ENCODE measurements at places on chromosomes 5 and 9.
A peak's percentile ranks its signal among the peaks of the same experiment; 100 is the strongest.

GRCh38 chr9:8533681-8534080 is 734.1 kb upstream of the DMAC1 start:
- no peak overlapping the region for H3K4me3 ChIP-seq
- H3K27me3 ChIP-seq, result no peaks in the 10 kb centered on the region
- no peak overlapping the region for H3K27ac ChIP-seq
- DNase-seq, result no peak
- peaks cover 5% of the 10 kb centered on the region for H3K36me3 ChIP-seq

DNA sequence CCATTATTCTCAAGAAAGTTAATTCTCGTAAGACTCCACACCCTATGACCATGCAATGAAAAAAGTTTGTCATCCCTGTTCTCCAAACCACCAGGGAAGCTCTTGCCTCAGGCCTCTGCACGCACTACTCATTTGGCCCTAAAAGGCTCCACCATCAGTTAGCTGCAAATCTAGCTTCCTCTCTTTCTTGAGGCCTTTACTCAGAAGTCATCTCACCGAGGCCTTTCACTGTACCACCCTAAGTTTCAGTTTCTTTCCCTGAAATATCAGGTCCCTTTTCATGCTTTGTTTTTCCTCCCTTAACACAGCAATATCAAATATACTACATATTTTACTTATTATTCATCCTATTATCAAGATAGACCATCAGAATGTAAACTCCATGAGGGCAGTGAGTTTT is 39.1 kb downstream of the OXCT1 start:
- no peak for DNase-seq
- no peaks in the 10 kb centered on the region for H3K4me1 ChIP-seq
- H3K27me3 ChIP-seq, result no peaks in the 10 kb centered on the region
- no peak overlapping the region for H3K27ac ChIP-seq
- no peak overlapping the region for H3K4me3 ChIP-seq

- no peak overlapping the region for H3K27ac ChIP-seq
- peaks cover 4% of the 10 kb centered on the region for H3K36me3 ChIP-seq
- DNase-seq, result no peak
- no peak overlapping the region for H3K4me3 ChIP-seq
Measured at GRCh38 chr5:125125031-125125823, 378.8 kb upstream of the ZNF608 start.

DNA sequence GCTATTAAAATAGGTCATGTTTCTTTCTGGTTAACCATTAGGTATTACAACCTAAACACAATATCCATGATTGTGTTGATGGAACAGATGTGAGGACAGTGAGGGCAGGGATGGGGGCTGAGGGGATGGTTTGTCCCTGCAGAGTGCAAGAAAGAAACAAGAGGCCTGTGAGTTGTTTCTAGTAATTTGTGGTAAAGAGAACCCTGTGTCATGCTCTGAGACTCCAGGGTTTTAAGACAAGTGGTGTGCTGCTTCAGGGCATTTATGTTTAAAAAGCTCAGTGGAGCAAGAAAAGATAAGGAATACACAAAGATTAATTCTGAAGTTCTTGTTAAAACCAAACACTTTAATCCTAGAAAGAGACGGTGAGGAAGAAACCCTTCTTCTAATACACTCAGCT is 656.5 kb downstream of the TLE1 start:
- DNase-seq, result no peak
- H3K27ac ChIP-seq, result no peak overlapping the region
- no peaks in the 10 kb centered on the region for H3K36me3 ChIP-seq
- H3K27me3 ChIP-seq, result peaks cover 7% of the 10 kb centered on the region
- H3K4me1 ChIP-seq, result peaks cover 30% of the 10 kb centered on the region
- peak overlapping the region; percentile 16 for H3K4me3 ChIP-seq

GRCh38 chr9:88652876-88653275 is 117.9 kb downstream of the NXNL2 start:
- DNase-seq, result no peak
- no peak overlapping the region for H3K27ac ChIP-seq
- H3K36me3 ChIP-seq, result no peaks in the 10 kb centered on the region
- peaks cover 4% of the 10 kb centered on the region for H3K27me3 ChIP-seq

DNA sequence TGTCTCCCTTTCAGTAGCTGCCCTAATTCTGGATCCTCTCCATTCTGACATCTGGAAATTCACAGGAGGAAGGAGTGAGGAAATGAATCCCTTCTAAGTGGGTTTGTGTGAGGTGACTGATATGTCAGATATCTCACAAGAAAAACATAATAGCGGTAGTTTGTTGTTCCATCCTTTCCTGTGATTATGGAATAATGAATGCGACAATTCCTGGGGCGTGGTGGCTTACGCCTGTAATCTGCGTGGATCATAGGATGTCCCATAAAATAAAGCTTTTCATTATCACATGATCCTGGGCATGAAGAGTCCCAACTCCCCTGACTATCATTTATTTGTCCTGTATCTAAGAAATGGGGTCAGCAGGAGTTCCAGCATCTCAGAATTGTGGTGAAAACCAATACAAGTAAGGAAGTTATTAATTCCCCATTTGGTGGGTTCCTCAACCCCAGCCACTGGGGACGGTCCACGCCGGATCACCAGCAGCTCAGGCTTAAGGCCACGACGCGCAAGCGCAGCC is 375 bp upstream of the C5orf24 start:
- H3K4me1 ChIP-seq, result peaks cover 16% of the 10 kb centered on the region
- peaks cover 15% of the 10 kb centered on the region for H3K36me3 ChIP-seq
- H3K27ac ChIP-seq, result peak overlapping the region; percentile 95
- DNase-seq, result no peak
- no peaks in the 10 kb centered on the region for H3K27me3 ChIP-seq

GRCh38 chr9:132169672-132170392 is 8.0 kb downstream of the NTNG2 start:
- DNase-seq, result no peak
- H3K27ac ChIP-seq, result no peak overlapping the region
- H3K27me3 ChIP-seq, result peaks cover 75% of the 10 kb centered on the region
- no peaks in the 10 kb centered on the region for H3K36me3 ChIP-seq

GRCh38 chr5:112485934-112486355 is 66.9 kb upstream of the EPB41L4A start:
- no peak for DNase-seq
- H3K4me1 ChIP-seq, result no peaks in the 10 kb centered on the region
- H3K36me3 ChIP-seq, result no peaks in the 10 kb centered on the region

DNA sequence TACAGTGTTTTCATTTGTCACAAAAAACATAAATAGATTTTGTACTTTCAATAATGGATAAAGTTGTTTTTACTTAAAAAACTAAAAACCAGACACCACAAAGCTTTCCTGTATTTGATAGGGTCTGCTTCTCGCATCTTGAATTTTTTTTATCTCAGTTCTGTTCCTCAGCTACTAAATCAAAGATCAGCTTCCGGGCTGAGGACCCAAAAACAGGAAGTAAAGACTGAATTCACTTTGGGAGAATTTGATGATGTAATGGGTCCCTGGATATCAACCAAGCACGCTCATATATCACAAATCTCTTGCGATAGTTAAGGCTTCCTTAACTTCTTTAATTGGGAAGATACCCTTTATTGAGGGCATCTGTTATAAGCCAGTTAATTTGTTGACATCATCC is 24.1 kb downstream of the ITK start:
- DNase-seq, result no peak
- no peaks in the 10 kb centered on the region for H3K4me1 ChIP-seq
- no peaks in the 10 kb centered on the region for H3K36me3 ChIP-seq
- no peaks in the 10 kb centered on the region for H3K27me3 ChIP-seq

DNA sequence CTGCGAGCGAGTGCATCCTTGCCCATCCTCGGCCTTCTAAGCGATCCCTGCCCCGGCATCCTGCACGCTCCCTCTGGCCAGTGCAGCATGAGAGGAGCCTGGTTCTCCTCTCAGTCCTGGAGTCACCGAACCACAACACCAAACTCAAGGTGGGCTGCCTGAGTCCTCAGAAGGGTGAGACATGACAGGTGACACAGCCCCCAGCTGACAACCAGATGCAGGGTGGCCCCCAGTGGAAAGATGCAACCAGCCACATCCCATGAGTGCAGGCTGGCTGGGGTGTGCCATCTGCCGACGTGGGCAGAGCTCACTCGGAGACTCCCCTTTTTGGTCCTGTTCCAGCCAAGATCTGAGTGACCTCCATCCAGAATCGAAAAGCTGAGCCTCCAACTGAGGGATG is 58.4 kb downstream of the COL23A1 start:
- H3K4me1 ChIP-seq, result peaks cover 12% of the 10 kb centered on the region
- H3K4me3 ChIP-seq, result no peak overlapping the region
- H3K27me3 ChIP-seq, result no peaks in the 10 kb centered on the region
- no peak overlapping the region for H3K27ac ChIP-seq
- no peak for DNase-seq

GRCh38 chr5:111004291-111004690 is 67.2 kb upstream of the TSLP start:
- no peak for DNase-seq
- no peak overlapping the region for H3K27ac ChIP-seq
- H3K4me1 ChIP-seq, result no peaks in the 10 kb centered on the region
- H3K4me3 ChIP-seq, result no peak overlapping the region

DNA sequence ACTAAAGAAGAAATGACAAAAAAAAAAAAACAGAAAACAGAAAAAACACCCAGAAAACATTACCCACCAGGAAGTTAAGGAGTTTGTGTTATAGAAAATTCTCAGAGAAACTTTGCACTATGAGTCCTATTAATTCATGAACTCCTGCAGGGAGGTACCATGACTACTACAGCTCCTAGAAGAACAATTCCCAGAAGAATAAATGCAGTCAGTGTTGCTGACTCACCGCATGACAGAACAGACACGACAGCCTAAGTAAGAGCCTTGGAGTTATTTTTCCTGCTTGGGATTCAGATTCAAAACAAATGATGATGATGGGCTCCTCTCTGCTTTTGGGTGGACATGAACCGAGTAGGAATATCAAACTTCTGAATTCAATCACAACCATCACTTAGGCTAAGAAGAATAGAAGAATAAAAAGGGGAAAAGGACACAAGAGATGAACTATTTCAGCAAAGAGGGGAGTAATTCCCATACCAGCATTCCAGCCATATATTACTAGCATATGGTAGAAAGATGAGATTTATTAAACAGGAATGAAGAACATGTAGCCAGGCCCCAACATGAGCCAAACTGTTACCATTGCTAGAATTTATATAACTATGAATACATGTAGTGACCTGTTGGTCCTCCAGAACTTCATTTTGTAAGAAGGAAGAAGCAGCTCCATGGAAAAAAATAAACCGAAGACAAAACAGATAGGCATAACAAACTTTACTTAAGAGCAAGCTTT is 209.6 kb upstream of the PDE4D start:
- H3K36me3 ChIP-seq, result no peaks in the 10 kb centered on the region
- no peak overlapping the region for H3K4me3 ChIP-seq
- H3K27ac ChIP-seq, result no peak overlapping the region
- peaks cover 4% of the 10 kb centered on the region for H3K4me1 ChIP-seq

DNA sequence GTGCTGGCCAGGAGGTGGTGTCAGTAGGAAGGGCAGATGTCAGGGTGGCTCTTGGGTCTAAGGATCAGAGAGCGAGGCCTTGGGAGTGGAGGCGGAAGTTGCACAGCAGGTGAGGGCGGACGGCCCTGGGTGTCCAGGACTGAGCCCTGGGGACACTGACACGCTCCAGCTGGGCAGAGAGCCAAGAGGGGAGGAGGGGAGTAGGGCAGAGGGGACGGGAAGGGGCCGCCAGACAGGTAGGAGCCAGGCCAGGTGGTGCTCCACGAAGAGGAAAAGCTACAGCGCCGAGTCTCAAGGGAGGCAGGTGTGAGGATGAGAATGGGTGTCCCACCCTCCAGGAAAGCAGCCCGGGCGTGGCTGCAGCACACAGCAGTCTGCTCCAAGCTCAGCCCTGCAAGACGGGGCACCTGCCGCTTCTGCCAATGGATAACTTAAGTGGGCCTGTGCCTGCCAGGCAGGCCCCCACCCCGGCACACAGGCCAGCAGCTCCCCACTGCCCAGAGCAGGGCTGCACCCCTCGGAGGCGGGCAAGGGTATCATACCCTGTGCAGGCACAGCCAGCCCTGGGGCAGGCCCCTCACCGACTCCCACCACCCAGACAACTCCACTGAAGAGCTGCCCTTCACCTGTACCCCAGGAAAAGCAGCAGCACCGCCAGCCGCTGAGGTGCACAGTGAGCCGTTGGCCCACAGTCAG is 4.9 kb downstream of the TPRN start:
- peaks cover 7% of the 10 kb centered on the region for H3K4me1 ChIP-seq
- no peaks in the 10 kb centered on the region for H3K36me3 ChIP-seq
- no peak for DNase-seq
- H3K4me3 ChIP-seq, result peak overlapping the region; percentile 69

- H3K36me3 ChIP-seq, result no peaks in the 10 kb centered on the region
- H3K27ac ChIP-seq, result no peak overlapping the region
- peaks cover 4% of the 10 kb centered on the region for H3K4me1 ChIP-seq
- no peak for DNase-seq
- H3K27me3 ChIP-seq, result peaks cover 34% of the 10 kb centered on the region
- no peak overlapping the region for H3K4me3 ChIP-seq
Measured at GRCh38 chr5:171340491-171340890, 31.4 kb downstream of the TLX3 start.

- H3K27me3 ChIP-seq, result no peaks in the 10 kb centered on the region
- H3K4me3 ChIP-seq, result no peak overlapping the region
- peaks cover 16% of the 10 kb centered on the region for H3K4me1 ChIP-seq
- H3K36me3 ChIP-seq, result no peaks in the 10 kb centered on the region
- no peak overlapping the region for H3K27ac ChIP-seq
- DNase-seq, result no peak
Measured at GRCh38 chr9:21711504-21711903, 90.9 kb upstream of the MTAP start.

- DNase-seq, result no peak
- no peak overlapping the region for H3K4me3 ChIP-seq
- no peaks in the 10 kb centered on the region for H3K27me3 ChIP-seq
- H3K27ac ChIP-seq, result no peak overlapping the region
- peaks cover 8% of the 10 kb centered on the region for H3K4me1 ChIP-seq
- H3K36me3 ChIP-seq, result peaks cover 16% of the 10 kb centered on the region
Measured at GRCh38 chr5:146222005-146222404, 18.6 kb downstream of the RBM27 start.

DNA sequence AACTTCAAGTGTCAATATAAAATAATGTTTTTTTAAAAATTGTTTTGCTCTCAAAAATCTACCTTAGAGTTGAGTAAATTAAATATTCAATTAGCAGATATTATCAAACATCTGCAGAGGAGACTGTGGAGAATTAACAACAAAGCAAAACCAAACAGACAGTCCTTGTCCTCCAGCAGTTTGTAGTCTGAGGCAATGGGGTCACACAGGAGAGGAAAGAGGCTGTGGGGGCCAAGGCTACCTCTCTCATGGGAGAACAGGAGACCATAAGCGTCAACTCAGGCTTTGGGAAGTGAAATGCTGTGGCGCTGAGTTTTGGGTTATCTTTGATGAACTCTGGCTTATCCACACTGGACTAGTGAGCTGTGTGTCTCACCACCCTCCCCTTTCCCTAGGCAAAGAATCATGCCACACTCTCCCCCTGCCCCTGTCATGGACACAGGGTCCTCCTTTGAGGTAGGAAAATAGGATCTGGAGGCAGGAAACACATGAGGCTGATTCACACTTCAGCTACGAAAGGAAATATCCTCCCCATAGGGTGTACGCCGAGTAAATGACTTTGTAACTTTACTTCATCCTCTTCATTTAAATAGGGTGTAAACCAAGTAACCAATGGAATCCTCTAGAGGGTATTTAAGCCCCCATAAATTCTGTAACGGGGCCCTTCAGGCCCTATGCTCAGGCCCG is 152.7 kb downstream of the FSTL4 start:
- H3K4me3 ChIP-seq, result no peak overlapping the region
- H3K4me1 ChIP-seq, result peaks cover 43% of the 10 kb centered on the region
- H3K27ac ChIP-seq, result no peak overlapping the region
- no peak for DNase-seq
- H3K27me3 ChIP-seq, result no peaks in the 10 kb centered on the region
- H3K36me3 ChIP-seq, result no peaks in the 10 kb centered on the region

All from type B pancreatic cell (in vitro differentiated cells).